ENCODE measurements at places on chromosomes 2 and 18. TPM values are rescaled to one million over a fixed set of nuclear protein-coding genes. Genes with fewer than 3 reads are reported as not detected.
A peak's percentile ranks its signal among the peaks of the same experiment; 100 is the strongest.

Gene SLC38A11
- 9.9 TPM for total RNA-seq

- DNase-seq, result peak; percentile 71
These were observed 2.9 kb upstream of the BCL2L11 start for GRCh38 chr2:111117598-111118480.

- no peak for DNase-seq
These were observed 258.0 kb downstream of the GLI2 start for GRCh38 chr2:120993661-120994060.

GRCh38 chr2:240240017-240240734 is 99.7 kb upstream of the OTOS start:
- no peak for DNase-seq

- no peak for DNase-seq
These were observed 204.5 kb downstream of the ZFP36L2 start for GRCh38 chr2:43021791-43022509.

DNA sequence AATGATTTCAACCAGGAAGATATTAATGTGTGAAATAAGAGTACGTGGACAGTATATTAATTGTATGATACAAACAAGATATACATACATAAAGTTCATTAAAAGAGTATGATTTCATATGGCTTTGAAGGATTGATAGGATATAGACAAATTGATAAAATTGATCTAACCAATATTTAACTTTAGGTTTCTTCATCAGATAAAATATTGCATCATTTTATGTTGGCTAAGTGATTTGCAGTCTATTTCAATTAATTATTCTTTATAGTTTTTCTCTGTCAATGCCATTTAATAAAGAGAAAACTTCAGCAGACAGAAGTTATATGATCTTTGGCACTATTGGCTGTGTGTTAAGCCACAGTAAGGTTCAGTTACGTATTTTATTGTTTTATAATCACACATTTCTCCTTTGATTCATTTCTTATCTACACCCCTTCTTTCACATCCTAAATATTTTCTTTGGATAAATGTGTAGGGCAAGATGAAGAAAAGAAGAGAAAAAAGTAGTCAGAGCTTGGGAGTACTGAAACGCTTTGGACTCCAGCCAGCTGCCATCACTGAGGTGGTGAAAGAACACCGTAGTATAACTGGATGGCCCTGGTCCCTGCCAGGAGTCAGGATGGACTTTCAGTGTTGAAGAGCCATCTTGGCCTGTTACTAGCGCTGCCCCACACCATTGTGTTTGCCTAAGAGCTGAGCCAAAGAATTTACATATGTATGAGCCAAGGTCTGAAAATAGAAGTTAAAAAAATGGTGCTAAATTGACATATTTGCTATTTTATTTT is 9.8 kb upstream of the CPS1 start:
- DNase-seq, result no peak

Gene CHN1
- 46.0 TPM for total RNA-seq

Gene SP110
- total RNA-seq, result 25.8 TPM

Gene PLEK
- total RNA-seq, result 22.9 TPM

- DNase-seq, result no peak
These were observed 71.2 kb upstream of the ALKAL2 start for GRCh38 chr2:359047-359446.

DNA sequence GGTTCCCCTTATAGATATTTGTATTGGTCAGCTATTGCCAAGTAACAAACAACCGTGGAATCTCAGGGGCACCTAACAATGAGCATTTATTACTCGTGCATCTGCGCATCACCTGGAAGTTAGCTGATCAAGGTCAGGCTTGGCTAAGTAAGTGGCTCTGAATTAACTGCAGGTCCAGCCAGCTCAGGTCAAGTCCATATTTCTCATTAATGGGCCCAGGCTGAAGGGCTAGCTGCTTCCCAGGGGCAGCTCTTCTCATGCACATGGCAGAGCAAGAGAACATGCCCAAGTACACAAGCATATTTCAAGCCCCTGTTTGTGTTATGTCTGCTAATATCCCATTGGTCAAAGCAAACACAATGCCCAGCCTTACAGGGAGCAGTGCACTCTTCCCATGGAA is 7.8 kb upstream of the DGUOK start:
- DNase-seq, result no peak

DNA sequence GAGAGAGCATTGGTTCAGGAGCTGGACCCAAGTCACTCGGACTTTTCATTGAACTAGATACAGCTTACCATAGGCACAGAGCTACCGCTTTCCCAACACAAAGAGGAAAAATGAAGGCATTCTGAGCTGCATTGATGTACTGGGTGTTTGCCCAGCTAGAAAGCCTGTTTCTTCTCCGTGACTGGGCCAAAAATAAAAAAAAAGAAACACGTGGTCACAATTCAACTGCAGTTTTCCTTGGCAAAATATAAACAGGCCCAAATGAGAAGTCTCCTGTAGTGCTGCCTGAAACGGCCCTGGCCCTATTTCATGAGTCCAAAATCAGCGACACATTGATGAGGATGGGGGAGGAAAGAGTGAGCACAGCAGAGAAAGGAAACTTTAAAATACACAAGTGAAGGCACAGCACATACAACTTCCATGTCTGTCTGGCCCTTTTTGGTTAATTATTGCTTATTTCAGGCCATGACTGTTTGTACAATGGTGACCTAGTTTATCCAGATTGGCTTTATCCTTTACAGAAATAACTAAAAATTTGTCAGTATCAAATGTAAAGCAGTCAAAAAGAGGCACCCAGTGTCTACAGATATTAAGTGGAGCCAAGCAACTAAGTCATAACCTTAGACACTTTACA is 179.7 kb downstream of the ICOS start:
- DNase-seq, result peak; percentile 45

GRCh38 chr2:156891609-156892008 is 365.9 kb upstream of the GALNT5 start:
- no peak for DNase-seq

Gene CNGA3
- 1.2 TPM for total RNA-seq

- DNase-seq, result no peak
These were observed 1289.2 kb downstream of the DSC3 start for GRCh38 chr18:29753379-29753778.

DNA sequence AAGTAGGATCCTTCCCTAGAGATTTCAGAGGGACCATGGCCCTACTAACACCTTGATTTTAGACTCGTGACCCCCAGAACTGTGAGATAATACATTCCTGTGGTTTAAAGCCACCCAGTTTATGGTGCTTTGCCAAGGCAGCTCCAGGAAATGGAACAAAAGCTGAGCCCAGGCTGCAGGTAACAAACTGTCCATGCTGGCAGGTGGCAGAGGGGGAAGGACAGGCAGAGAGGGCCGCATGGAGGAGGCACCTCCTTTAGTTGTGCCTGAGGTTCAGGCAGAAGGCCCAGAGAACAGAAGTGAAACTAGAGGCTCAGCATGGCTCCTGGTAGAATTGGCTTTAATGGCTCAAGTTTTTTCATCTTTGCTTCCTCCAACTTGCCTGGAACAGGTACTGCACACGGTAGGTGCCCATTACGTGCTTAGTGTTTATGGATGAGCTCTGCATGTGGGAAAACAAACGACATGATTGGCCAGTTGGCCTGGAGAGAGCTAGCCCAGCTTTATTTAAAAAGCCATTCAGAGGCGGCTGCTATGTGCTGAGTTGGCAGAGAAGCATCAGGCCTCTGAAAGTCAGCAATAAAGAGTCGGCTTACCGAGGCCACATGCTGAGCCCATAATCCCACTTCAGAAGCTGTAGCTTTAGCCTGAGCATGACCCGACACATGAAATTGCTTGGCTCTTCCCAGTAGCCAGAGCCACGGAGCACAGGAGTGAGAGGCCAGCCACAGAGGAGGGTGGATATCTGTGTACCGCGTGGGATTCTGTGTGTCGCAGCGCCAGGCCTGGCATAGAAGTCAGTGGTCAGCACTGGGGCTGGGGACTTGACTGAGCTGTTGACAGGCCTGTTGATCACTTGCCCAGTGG is 36.5 kb downstream of the HS1BP3 start:
- DNase-seq, result peak; percentile 88

DNA sequence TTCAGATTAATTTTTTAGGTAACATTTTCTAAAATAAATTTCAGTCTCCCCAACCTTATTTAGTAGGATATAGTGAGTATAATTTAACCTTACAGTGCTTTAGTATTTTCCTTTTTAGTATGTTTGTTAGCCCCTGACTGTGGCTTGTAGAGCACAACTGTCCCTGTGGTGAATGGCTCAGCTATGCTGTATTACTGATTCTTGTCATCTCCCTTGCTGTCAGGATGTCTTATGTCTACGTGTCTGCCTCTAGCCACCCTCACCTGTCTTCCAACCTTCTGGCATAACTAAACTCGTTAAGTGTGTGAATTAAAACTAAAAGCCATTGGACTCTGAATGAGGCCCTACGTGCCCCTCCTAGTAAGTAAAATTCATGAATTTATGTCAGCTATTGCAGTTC is 18.4 kb downstream of the MRPS9 start:
- DNase-seq, result no peak

GRCh38 chr2:73944714-73945113 is 18.0 kb downstream of the DGUOK start:
- DNase-seq, result no peak

GRCh38 chr18:9804517-9805104 is 81.2 kb upstream of the TXNDC2 start:
- no peak for DNase-seq

Gene MEP1B
- 2.6 TPM for total RNA-seq

Gene KIF3C
- total RNA-seq, result 4.1 TPM

Gene AGXT
- 0.48 TPM for total RNA-seq

DNA sequence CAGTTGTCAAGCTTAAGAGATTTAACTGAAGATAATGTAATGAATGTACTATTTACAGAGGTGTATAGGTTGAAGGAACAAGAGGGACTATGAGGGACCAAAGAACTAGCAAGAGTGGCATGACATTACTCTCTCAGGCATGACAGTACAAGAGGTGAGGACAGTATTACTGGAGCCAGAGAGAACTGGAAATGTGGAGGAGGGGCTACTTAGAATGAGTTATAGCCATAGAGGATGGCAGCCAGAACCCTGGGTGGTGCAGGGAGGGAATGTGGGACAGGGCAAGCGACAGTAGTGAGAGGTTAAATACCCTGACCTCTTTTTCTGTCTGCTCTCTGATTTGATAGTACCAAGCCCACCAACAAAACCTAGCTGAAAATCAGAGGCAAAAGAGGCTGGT is 122.6 kb upstream of the UGP2 start:
- DNase-seq, result no peak

Gene CYP1B1
- 24.8 TPM for total RNA-seq

DNA sequence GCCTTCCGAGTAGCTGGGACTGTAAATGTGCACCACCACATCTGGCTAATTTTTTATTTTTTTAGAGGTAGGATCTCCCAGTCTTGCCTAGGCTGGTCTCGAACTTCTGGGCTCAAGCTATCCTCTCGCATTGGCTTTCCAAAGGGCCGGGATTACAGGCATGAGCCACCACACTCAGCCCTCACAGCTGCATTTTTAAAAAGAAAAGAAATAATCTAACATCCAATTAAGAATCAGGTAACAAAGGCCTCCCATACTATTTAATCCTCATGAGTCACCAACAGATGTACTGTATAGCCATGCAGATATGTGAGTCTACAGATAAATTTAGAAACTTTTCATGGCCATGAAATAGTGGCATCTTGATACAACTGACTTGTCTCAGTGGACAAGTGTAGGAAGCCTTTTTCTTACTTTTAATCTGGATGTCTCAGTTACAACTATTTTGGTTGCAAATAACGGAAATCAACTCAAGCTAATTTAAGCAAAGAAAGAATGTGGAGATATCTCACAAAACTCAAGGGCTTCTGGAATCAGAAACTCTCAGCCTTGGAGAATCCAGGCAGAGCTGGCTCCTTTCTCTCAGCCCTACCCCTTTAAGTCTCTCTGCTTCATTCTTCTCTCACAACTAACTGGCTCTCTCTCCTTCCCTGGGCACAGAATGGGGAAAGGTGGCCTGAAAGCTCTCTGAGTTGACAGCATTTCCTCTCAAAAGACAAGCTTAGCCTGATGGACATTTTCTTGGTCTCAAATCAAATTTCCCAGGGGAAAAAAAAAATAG is 12.8 kb upstream of the PPM1B start:
- no peak for DNase-seq

Gene CCDC148
- total RNA-seq, result 3.6 TPM

GRCh38 chr2:238743243-238744065 is 104.4 kb upstream of the TWIST2 start:
- no peak for DNase-seq

DNA sequence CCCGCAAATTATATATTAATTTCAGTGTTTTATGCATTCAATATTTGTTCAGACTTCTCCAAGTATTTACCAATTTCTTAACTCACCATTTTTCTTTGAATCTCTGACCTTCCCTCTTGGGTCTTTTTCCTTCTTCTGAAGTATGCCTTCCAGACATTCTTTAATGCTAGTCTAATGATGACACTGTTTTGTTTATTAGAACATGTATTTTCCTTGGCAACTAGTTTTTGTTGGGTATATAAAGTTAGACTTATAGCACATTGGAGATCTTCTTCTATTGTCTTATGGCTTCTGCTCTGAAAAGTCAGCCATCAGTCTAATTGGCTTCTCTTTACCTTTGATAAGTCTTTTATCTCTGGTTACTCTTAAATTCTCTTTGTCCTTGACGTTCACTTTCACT is 423.2 kb upstream of the NRP2 start:
- no peak for DNase-seq

GRCh38 chr2:46342566-46343315 is 45.5 kb downstream of the EPAS1 start:
- DNase-seq, result peak; percentile 91

GRCh38 chr2:107093426-107093957 is 207.5 kb upstream of the ST6GAL2 start:
- DNase-seq, result no peak

Gene HRH4
- 0.48 TPM for total RNA-seq

Gene DSEL
- 14.9 TPM for total RNA-seq

All from umbilical cord (tissue), 2 donors.